Stimulated activated CD4-positive, alpha-beta T cell treated with anti-CD3 and anti-CD28 coated beads, Interleukin-4, amount 100 ng/mL, for 48 hours (primary cell): ENCODE measurements at places on chromosomes 3 and 15.

DNA sequence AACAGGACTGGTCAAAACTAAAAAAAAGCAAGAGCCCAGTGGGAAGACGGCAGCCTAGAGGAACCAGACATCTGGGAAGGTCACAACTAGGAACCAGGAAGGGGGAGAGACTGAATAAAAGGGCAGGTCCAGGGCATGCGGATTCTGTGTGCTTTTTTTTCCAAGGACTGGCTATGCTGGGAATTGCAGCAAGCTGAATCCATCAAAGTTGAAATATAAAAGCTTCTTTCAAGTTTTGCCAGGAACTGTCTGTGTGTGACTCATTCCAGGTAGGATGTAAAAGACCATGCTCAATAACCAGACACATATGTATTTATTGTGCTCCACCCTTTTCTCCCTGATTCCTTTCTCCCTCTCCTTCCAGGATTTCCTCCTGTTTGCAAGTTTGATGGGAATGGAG is 47.9 kb upstream of the CCDC80 start:
- DNase-seq = no peak

DNA sequence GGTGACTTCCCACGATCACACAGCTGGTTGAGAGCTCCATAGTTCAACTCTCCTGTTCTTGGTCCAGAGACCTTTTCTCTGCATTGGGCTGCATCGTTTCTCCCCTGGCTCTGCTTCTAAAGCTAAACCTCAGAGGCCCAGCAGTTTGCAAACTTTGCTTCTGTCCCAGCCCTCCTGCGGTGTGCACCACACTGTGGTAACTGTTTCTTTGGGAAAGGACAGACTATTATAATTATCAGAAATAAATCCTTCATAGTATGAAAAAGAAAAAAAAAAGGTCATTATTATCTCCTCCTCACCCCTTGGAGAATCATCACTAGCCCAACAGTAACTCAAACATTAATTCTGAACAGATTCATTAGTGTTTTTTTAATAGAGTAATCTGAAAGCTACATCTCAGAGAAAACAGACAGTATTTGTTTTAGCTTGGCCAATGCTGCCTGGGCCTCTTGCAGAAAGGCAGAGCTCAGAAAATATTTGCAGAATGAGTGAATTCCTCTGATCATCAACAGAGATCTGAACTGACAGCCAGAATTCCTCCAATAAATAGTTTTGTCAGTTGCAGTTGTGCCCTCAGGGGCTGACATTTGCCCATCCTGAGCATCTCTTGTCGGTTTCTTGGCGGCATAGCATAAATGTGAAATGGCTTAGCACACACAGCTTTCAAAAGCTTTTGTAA is 52.9 kb downstream of the BFSP2 start:
- no peak for DNase-seq

GRCh38 chr3:15345608-15346137 is 13.3 kb upstream of the SH3BP5 start:
- no peak for DNase-seq

DNA sequence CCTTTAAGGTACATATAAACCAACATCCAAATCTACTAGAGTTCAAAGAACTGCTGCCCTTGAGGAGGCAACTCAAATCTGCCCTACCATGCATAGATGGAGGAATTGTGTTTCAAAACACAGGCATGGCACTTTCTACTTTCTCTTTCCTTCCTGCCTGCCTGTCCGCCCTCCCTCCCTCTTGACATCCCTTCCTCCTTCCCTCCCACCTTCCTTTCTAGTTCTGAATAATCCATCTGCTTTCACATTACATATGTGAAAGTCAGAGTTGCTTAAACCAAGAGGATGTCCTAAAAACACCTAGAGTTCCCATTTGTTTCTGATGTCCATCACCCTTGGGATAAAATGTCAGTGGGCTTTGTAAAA is 537.6 kb downstream of the FOXP1 start:
- DNase-seq = no peak

- DNase-seq = no peak
Measured at GRCh38 chr3:56884387-56884786, 82.6 kb upstream of the ARHGEF3 start.

- DNase-seq = no peak
Measured at GRCh38 chr15:41235929-41236328, 4.9 kb downstream of the CHP1 start.

DNA sequence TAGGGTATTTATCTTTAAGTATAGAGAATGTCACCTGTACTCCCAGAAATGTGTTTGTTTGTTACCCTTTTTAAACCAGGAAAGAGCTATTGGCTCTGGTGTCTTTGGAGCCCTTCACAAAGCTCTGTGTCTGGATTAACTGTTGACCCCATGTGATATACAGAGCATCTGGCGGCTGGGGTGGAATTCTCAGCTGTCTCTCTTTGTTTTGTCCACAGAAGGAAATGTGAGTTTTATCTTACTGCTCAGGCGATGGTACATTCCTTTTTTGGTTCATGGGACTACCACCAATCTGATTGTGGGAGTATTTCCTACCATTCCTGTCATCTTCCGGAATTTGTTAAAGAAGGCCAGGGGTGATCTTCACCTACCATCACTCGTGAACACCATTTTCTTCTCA is 120.3 kb downstream of the AKAP13 start:
- no peak for DNase-seq

DNA sequence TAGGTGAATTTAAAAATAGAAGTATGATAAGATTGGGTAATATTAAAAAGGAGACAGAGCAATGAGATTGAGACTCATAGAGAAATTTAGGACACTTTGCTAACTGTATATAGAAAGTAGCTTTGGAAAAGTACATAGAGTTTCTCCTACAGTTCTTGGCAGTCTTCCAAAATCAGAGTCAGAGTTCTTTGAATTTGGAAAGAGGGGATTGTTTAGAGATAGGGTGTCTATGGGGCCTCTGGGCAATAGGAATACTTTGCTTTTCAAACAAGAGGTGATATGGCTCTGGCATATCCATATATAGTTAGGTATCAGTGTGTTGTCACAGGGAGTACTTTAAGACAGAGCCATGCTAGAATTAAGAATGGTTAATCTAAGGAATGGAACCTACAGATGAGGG is 477.1 kb upstream of the KCNMB2 start:
- DNase-seq = no peak

DNA sequence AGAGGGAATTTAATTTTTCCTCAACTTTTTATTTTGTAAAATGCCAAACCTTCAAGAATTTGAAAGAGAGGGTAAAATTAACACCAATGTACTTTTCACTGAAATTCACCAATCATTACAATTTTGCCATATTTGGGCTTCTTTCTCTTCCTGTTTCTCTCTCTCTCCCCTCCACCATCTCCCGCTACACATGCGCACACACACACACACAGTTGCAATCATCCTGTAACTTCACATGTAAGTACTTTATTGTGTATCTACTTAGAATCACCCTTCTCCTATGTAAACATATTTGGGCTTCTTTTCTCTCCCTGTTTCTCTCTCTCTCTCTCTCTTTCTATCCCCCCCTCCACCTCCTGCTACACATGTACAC is 7.4 kb downstream of the ARL14 start:
- DNase-seq = no peak

DNA sequence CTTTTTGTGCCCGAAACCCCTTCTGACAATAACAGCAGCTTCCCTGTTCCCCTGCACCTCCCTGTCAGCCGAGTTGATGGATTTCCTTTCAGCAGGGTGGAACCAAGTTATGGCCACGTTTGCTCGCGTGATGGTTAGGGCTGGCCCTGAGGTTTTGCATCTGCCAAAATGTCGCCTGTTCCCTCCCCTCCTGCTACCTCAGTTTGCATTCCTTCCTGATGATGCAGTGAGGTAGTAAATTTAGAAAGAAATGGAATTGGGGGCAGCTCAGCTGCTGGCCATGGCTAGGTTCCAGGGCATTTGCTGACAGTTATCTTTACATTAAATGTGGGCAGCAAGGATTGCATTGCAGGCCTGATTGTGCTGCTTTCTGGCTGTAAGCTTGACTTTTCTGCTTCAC is 13.2 kb downstream of the LIMD1 start:
- DNase-seq = no peak

GRCh38 chr15:99424131-99424571 is 141.6 kb upstream of the MEF2A start:
- DNase-seq = no peak

GRCh38 chr3:142962520-142963233 is 797 bp downstream of the PAQR9 start:
- no peak for DNase-seq

DNA sequence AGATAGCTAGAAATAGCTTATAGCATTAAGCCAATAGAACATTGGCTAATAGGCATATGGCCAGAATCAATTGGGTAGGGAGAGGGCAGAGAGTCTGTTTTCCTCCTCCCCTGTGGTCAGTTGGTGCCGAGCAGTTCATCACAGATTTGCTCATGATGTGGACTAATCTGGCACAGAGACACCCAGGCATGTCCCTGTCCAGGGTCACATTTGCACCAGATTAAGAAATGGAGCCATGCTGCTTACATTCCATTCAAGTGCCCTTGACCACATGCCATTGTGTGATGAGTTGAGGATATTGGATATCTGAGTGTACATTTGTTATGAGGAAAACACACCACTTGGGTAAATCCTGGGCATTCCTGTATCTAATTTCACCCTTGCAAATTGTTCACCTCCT is 53.4 kb downstream of the USP13 start:
- no peak for DNase-seq

DNA sequence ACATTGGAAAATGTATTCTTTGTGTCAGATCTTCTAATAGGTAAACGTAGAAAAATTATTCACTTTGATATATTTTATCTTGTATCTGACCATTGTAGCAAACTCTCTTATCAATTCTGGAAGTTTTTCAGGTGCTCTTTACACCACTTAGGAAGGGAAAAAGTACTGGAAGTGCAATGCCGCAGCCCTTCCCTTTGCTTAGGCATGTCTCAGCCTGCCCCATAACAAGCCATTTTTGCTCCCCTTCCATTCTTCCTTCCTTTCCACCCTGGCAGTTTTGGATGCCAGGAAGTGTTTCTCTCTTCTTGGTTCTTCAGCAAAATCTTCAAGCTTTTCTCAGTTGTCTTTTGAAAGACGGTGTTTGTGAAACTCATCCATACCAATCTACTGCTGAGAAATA is 34.9 kb upstream of the SLC9A9 start:
- no peak for DNase-seq

DNA sequence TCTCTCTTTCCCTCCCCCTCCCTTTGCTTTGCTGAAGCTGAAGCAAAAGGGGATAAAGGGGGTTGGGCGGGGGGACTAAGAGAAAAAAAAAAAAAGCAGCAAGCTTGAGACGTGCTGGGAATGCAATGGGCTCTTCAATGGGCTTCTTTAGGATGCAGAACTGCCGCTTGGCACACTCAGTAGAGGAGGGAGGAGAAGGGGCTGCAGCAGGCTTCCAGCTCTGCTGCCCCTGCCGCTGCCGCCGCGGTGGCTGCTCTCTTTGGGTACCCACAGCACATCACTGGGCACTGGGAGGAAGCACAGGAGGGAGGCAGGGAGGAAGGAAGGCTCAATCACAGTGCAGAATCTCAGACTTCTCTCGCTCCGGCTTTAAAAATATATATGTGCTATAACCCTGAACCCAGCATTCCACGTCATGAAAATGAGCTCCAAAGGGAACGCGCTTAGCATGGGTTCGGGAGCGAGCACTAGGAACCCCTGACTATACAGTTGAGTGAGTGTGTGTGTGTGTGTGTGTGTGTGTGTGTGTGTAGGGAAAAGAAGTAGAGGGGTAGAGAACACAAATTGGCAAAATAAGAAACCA is 3.5 kb downstream of the SLITRK3 start:
- no peak for DNase-seq

DNA sequence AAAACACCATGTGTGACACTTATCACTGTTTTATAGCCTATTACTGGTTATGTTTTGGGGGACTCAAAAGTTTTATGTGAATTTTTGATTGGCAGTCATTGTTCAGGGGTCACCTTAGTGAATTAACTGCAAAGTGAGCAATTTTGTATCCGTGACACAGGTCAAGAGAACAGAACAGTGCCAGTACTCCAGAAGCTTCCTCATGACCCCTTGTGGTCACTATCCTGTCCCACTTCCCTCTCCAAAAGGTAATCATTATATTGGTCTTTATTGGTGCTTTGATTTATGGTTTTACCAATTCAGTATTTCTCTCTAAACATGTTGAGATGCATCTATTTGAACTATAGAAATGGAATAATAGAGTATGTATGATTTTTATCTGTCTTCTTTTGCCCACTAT is 107.1 kb downstream of the STT3B start:
- no peak for DNase-seq

GRCh38 chr15:79858469-79858868 is 38.3 kb downstream of the MTHFS start:
- DNase-seq = no peak

DNA sequence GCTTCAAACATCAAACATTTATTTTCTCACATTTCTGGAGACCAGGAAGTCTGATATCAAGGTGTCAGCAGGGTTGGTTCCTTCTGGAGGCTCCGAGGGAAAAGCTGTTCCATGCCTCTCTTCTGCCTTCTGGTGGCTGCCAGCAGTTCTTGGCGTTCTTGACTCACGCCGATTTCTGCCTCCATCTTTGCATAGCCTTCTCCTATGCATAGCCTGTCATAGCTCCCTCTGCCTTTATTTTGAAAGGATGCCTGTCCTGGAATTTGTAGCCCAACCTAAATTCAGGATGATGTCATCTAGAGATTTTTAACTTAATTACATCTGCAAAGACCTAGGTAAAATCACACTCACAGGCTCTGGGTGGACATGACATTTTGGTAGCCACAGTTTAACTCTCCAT is 70.4 kb downstream of the RGMA start:
- no peak for DNase-seq

DNA sequence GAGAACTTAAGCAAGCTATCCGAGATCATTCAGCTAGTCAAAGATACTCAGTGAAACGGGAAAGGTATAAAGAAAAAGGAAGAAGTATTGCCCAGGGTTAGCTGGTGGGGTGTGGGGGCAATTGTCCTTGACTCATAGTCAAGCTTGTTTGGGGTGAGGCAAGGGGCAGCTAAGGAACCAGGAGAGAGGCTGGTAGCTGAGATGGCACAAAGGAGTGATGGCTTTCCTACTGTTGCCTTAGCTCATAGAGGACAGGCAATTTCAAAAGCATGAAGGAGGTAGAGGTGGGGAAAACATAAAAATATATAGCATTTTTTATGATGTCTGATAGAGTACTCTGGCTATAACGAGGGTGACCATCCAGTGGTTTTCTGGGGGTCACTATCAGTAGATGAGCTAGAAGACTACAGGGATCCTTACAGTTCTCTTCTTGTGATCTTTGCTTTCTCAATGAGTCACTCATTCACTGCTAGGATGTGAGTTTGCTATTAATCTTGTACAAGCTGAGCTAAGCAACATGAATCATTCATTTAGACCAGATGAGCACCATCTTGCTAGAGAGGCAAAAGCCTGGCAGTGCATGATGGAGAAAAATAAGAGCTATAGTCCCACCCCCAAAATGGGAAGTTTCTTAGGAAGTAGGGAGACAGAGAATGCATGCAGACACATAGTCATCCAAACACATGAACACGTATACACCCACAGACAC is 207.1 kb upstream of the PFN2 start:
- no peak for DNase-seq
